ENCODE measurements at places on chromosomes 3 and 15.

GRCh38 chr3:150666167-150666566, 37.6 kb downstream of the ERICH6 start:
- DNase-seq, result no peak

DNA sequence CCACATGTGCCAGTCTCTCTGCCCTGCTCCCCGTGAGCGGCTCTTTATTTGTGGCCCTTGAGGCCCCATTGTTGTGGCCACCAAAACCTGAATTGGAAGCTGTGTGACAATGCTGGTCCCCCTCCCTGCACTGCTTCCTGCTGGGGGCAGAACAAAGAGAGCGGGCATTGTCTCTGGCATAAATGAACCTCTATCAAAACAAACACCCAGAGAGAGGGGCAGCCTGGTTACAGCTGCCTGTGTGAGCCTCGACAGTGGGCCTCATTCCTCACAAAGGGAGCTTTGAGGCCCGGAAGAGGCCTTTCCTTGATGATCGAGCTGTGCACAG, 152.9 kb downstream of the IGF1R start:
- no peak for DNase-seq

- no peak for DNase-seq
Observed at GRCh38 chr15:77243135-77243534, 172.2 kb upstream of the TSPAN3 start.

DNA sequence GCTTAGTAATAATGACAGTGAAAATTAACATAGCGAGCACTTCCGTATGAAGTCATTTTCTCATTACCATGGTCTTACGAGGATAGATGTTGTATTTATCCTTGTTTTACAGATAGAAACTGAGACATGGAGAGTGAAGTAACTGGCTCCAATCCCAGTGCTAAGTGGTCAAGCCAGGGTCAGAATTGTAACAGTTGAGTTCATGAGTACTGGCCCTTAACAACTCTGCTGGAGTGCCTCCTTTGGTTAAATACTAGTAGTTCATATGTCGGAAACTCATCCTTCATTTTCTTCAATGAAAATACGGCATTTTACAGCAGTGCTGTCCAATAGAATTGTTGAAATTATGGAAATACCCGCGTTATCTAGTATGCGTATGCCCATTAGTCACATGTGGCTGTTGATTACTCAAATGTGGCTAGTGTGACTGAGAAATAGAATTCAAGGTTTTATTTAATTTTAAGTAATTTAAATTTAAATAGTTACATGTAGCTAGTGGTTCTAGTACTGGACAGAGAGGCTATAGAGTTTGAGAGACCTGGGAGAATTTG, 32.5 kb downstream of the FNDC3B start:
- no peak for DNase-seq

GRCh38 chr3:24363242-24363641, 131.4 kb downstream of the THRB start:
- no peak for DNase-seq

- no peak for DNase-seq
Observed at GRCh38 chr3:20739814-20740213, 553.8 kb upstream of the SGO1 start.

GRCh38 chr15:71883447-71883846, 73.1 kb downstream of the NR2E3 start:
- DNase-seq, result no peak

DNA sequence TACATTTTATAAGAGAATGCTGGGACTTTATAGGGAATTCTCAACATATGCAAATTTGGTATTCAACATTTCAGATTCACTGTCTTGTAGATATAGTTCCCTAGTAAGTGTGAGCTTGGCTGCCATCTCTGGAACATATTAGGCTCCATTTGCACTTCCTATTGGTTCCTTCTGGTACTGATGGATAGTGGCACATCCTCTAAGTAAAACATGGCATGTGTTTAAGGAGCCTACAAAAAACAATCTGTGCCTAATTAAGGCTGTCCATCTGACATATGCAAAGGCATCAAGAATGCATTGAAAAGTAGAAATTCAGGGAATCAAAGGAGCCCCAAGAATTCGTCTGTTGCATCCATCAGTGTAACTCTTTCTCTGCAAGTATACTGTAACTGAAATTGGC, 344.1 kb downstream of the UNC13C start:
- DNase-seq, result no peak

GRCh38 chr15:52615302-52615701, 46.5 kb upstream of the ARPP19 start:
- DNase-seq, result no peak

- DNase-seq, result no peak
Observed at GRCh38 chr15:63136742-63137141, 15.1 kb downstream of the LACTB start.

DNA sequence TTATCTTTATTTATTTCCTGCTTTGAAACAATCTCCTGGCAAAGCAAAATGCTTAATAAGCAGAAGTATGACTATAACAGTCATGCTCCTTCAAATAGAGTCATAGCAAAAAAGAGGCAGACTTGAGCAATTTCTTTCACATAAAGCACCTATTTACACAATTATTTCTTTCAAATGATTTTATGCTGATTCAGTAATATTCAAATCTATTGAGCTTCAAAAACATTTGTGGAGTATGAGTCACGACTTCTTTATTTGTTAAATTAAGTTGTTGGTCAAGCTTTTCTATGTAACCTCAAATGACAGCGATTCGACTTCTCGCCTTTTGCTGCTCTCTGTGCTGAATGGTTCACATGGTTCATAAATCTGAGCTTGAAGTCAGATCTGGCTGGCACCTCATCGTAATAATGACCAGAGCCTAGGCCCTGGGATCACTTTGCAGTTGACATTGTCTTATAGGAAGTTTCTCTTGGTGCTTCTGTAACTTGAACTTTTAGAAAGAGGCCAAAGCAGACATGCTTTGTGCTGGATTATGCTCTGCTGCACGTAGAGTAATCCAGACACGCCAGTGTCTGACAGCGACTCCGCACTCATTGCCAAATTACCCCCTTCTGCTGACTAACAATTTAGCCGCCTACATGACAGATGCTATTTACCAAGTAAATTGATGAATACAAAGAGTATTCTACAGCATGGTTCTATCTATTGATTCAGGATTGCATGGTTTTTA, 139.0 kb downstream of the MCTP2 start:
- DNase-seq, result no peak

GRCh38 chr15:68885070-68885469, 45.3 kb upstream of the SPESP1 start:
- no peak for DNase-seq

GRCh38 chr3:180700941-180701340, 21.7 kb upstream of the CCDC39 start:
- DNase-seq, result no peak

DNA sequence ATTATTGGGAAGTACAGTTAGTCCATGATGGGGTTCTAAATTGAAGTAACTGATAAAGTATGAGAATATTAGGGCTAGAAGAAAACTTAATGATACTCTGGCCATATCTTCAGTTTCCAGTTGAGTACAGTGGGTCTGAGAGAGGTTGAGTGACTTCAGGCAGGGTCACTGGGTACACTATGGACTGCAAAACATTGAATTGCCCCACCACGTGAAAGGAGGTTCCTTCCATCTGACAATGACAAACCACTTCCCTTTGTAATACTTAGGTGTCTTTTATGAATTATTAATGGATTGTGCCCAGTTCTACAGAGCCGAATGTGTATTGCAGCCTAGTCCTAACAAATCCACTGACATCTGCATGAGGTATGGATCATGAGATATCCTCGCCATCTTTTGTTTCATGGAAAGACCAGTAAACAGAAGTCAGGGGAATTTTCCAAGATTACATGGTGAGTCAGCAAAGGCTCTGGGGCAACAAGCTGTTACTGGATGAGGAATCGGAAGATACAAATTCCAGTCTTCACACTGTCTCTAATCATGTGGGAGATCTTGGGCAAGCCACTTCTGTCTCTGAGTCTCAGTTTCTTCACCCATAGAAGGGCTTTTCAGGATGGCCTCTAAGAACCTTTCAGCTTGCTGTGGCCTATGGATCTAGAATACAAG, 66.5 kb upstream of the BCL6 start:
- no peak for DNase-seq

DNA sequence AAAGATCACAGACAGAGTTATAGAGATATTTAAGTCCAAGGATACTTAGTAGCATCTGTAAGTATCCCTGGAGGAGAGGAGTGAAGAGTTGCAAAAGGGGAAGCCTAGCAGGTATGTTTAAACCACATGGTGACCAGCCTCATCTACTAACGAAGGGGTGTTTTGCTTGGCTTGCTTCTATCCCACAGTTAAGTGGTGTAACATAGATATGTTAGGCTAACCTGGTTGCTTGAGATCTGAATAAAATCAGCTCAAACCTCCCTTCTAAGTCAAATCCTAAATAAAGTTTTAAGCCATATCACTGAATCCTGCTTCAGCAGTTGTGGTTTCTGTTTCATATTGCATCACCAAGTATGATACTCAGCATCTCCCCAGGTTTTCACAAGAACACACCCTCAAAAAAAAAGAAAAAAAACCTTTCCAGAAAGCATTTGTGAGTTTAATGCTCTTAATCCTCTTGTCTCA, 880.2 kb downstream of the ROBO1 start:
- no peak for DNase-seq

DNA sequence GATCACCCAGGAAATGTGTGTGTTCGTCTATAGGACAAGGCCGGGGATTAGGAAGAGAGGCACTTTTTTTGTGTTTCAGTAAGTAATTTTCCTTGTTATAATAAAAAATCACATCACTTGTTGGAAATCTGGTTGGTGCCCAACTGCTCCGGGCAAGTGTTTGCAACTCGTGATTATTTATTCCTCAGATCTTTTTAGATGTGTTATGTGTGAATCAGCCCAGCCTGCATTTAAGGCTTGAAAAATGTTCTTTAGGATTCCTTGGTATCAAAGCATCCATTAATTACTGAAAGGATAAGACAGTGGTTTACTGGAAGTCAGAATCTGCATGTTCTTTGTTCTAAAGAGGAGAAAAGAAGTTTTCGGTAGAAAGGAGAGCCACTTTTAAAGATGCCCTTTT, 345.6 kb downstream of the FEZF2 start:
- DNase-seq, result no peak

DNA sequence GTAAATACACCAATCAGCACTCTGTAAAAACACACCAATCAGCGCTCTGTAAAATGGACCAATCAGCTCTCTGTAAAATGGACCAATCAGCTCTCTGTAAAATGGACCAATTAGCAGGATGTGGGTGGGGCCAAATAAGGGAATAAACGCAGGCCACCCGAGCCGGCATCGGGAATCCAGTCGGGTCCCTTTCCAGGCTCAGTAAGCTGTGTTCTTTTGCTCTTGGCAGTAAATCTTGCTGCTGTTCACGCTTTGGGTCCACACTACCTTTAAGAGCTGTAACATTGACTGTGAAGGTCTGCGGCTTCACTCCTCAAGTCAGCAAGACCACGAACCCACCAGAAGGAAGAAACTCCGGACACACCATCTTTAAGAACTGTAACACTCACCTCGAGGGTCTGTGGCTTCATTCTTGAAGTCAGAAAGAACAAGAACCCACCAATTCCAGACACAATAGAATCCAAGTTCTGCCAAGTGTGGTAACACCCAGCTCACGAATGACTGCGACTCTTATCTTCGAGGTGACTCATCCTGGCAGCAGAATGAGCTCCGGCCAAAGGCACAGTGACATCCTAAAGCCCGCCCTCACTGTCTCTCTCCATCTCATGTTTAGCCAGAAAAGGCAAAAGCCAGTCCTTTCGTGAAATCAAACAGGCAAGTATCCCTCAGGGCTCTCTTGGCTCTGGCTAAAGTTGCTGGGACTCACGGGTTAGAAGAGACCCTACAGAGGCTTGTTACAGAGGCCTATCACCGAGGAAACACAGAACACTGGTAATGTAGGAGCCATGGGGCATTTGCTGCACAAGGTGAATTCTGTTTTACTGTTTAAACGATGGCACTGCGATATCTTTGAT, 155.2 kb downstream of the FAM43A start:
- DNase-seq, result no peak

- DNase-seq, result no peak
Observed at GRCh38 chr15:78457101-78457500, 19.1 kb downstream of the IREB2 start.

Data from NCI-H1436 (cell line).